ENCODE measurements at places on chromosomes 5 and 9.

DNA sequence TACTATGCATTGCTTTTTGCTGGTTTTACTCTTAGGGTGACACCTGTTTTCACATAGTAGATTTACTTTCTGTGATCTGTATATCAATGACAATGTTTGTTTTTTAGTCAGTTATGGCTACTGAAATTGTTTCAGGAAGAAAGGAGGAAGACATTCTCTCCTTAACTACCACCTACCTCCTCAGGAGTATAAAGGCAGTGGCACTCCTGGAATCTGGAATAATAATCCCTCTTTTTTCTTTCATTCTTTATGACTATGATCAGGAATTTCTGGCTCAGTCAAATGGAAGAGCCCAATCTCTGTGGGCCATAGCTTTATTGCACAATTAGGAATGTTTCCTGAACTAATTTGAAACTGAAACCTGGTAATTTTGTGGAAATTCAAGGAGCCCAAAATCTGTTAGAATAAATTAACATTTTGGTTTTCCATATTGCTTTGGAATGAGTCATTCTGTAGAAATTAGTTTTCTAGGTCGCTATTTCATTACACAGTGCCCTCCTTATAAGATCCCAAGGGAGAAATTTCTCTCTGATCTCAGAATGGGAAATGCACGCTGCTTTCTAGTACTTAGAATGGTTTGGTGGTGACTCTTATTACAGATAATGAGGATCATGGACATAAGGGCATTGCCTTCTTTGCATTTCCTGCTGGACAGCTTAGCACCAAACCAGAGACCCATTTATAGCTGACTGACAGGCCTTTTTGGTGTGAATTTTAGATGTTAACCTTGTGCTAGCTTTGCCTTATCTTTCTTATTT, 95.3 kb upstream of the VLDLR start:
- DNase-seq: no peak

DNA sequence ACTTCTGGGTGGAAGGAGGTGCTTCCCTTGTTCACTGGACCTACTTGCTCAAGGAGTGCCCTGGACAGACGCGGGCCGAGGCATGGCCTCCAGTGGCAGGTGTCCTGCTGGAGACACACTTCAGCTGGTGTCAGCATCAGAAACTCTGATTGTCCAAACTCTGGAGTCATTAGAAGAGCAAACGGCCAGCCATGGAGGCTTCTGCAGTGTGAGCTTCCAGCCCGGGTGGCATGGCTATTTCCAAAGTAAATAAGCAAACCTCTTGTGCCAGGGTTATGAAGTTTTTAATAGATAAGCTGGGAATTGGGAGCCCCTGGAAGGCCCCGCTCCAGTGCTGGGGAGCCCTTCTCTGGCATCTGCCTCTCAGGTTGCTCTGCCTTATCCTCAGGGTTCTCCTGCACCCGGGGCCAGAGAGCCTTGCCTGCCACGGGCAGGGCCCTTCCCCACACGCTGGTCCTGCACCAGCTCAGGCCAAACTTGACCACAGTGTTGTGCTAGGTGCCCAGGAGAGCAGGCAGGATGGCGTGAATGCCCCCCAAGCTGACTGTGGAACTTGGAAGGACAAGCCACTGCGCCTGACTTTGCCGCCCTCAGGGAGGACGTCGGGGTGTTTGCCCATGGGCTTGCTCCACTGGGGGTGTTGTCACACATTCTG, 285.6 kb downstream of the GADD45G start:
- DNase-seq: no peak

DNA sequence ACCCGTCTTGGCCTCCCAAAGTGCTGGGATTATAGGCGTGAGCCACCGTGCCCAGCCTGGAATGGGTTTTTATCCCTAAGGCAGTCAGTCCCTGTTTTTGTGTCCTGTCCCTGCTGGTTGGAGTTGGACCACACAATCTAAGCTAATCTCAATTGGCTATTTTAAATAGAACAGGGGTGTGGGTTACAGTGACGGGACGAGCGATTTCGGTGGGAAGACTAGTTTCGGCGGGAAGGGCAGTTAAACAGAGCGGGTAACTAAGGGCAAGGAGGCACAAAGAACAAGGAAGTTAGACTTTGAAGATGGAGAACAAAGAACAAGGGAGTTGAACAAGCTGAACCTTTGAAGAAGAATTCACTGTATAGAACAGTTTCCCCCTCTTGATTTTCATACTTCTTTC, 1.4 kb downstream of the GTF3C5 start:
- DNase-seq: no peak

DNA sequence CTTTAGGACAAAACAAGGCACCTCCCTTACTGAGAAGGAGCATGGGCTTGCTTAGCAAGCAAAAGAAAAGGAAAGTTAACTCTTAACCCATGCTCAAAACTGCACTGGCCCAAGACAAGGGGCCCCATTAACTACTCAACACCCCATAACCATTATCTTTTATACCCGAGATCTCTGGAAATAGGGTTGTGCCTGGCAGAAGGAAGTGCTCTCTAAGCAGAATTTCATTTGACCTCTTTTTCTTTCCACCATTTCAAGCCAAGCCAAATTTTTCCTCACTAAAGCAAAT, 167.2 kb downstream of the RASEF start:
- no peak for DNase-seq

- no peak for DNase-seq
These were observed 1378.7 kb upstream of the C9orf72 start for GRCh38 chr9:28951945-28952344.

DNA sequence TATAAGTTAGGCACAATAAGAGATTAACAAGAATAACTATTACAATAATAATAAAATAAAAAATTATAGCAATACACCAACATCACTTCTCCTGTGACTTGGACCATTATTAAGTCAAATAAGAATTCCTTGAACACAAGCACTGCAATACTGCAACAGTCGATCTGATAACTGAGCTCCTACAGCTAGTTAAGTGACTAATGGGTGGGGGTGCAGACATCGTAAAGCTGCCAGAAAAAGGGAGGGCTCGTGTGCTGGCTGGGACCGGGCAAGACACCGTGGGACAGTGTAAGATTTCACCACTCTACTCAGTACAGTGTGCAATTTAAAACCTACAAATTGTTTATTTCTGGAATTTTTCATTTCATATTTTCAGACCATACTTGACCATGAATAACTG, 78.8 kb downstream of the SNX24 start:
- no peak for DNase-seq

- DNase-seq: no peak
These were observed 164.4 kb upstream of the SLC12A2 start for GRCh38 chr5:127919006-127919796.

Measured in GM04503 (cell line).